ENCODE measurements at places on chromosomes 1 and 21.

- DNase-seq, result no peak
Measured at GRCh38 chr1:15714406-15715136, 21.5 kb upstream of the SLC25A34 start.

GRCh38 chr1:97745912-97746311 lies 174.9 kb downstream of the DPYD start:
- DNase-seq, result no peak

DNA sequence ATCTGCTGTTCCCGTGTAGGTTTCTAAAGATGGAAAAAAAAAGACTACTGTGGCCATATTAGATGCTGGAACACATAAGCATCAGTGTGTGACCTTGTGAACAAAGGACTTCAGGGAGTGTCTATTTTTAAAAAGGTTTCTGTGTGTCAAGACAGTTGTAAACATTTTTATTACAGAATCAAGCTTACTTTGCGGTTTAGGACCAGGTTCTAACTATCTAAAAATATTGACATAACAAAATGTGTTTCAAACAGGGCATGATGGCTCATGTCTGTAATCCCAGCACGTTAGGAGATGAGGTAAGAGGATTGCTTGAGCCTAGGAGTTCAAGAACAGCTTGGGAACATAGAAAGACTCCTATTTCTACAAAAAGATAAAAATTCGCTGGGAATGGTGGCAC lies 7.1 kb upstream of the DDI2 start:
- DNase-seq, result no peak

DNA sequence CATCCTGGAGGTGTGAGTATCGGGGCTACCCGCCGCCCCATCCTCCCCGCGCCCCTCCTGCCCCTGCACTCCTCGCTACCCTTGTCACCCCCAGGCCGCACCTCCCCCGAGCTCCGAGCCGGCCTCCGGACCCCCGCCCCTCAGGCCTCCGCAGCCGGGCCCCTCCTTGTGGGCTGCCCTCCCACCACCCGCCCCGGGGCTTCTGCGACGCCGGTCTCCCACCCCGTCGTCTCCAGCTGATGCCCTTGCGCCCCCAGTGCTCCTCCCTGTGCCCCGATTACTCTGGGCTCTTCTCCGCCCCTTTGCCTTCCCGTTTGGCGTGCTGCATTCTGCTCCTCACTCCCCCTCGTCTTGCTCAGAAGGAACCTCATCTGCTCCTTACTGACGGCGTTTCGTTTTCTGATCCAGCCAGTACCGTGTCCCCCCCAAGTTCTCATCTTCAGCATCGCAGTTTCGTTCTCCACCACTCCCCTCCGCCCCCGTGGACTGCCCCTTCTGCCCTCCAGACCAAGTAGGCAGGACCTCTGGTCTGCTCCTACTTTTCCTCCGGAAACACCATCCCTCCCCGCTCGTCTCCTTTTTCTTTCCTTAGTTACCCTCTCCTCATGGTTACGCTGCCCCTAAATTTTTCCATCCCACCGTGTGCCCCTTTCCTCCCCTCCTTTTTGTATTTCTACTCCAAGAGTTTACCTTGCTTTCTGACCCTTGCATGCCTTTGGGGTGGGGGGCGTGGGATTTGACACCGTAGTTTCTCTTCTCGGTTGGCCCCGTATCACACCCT lies 841 bp downstream of the SNX27 start:
- no peak for DNase-seq

DNA sequence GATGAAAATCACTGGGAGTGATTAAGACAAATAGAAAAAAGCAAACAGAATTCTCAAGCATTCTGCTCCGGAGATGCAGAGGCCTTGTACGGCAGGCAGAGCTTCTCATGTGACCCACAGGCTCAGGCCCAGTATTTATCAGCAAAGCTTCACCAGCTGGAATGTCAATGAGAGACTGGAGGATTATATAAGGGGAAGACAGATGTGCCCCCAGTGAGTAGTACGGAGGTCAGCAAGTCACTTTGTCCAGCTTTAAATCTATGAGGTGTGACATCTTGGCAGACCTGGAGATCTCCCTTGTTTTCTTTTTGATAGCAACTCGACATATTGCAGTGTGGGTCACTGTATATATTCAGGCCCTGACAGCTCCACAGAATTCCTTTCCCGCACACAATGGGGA lies 106.8 kb downstream of the HHIPL2 start:
- DNase-seq, result no peak

GRCh38 chr1:36609241-36610027 lies 126.7 kb upstream of the CSF3R start:
- DNase-seq, result peak; percentile 62

- DNase-seq, result no peak
Measured at GRCh38 chr1:14909920-14910460, 243.6 kb upstream of the TMEM51 start.

DNA sequence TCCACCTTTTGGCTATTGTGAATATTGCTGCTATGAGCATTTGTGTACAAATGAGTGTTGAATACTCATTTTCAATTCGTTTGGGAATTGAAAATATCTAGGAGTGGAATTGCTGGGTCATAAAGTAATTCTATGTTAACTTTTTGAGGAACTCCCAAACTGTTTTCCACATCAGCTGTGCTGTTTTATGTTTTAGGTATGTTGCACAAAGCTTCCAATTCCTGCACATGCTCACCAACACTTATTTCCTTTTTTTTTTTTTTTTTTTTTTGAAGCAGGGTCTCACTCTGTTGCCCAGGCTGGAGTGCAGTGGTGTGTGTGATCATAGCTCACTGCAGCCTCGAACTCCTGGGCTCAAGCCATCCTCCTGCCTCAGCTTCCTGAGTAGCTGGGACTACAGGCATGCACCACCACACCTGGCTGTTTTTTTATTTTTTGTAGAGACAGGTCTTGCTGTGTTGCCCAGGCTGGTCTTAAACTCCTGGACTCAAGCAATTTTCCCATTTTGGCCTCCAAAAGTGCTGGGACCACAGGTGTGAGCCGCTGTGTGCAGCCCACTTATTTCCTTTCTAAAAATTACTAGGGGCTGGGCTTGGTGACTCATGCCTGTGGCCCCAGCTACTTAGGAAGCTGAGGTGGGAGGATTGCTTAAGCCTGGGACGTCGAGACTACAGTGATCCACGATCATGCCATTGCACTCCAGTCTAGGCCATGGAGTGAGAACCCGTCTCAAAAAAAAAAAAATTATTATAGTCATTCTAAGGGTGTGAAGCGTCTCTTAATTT lies 33.4 kb downstream of the TMCC2 start:
- no peak for DNase-seq

- no peak for DNase-seq
Measured at GRCh38 chr1:25435397-25436108, 4.9 kb downstream of the MACO1 start.

DNA sequence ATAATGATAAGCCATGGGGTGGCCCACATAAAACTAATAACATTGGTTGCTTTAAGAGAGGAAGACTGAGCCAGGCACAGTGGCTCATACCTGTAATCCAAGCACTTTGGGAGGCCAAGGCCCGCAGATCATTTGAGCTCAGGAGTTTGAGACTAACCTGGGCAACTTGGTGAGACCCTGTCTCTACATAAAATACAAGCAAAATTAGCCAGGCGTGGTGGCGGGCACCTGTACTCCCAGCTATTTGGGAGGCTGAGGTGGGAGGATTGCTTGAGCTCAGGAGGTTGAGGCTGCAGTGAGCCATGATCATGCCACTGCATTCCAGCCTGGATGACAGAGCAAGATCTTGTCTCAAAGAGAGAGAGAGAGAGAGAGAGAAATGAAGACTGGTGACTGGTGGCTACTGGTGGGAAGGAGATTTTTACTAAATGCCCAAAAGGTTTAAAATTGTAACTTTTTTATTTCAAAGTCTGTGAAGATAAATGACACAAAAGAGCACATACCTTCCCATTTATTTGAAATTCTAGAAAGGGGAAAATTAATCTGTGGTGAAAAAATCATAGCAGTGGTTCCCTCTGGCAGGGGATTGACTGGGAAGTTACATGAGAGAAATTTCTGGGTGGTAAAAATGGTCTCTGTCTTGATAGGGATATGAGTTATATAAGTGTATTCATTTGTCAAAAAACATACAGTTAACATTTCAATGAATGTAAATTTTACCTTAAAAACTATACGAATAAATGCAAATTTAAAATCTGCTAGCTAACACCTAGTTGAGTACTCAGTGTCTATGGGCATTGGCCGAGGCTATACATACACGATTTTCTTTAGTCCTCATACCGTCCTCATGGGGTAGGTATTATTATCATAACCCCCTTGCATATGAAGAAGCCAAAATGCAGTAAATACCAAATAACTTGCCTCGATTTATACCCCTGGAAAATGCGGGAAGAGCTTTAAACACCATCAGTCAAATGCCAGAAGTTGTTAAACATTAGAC lies 2.2 kb upstream of the NBPF1 start:
- DNase-seq, result peak; percentile 58

GRCh38 chr1:182041615-182042014 lies 19.9 kb downstream of the ZNF648 start:
- DNase-seq, result no peak

DNA sequence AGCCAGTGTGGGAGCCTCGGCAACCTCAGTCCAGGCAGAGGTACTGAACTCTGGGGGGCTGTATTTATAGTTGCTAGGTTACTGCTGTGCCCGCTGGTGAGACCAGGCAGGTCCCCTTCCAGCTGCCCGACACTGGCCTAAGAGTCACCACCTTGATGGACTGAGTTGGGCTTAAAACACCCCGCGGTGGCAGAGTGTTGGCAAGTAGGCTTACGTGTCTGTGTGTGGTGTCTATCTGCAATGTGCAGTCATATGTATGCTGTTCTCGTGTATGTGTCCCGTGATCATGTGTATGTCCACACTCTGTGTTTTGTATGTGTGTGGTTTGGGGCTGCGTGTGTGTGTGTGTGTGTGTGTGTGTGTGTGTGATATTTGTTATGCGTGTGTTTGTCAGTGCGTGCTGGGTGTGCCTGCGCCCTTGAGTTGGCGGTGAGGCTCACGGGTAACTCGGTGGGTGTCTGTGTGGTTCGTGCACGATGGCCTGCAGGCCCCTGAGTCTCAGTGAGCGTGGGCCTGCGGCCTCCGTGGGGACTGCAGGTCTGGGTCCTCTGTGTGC lies 65.5 kb downstream of the MEF2D start:
- DNase-seq, result no peak

DNA sequence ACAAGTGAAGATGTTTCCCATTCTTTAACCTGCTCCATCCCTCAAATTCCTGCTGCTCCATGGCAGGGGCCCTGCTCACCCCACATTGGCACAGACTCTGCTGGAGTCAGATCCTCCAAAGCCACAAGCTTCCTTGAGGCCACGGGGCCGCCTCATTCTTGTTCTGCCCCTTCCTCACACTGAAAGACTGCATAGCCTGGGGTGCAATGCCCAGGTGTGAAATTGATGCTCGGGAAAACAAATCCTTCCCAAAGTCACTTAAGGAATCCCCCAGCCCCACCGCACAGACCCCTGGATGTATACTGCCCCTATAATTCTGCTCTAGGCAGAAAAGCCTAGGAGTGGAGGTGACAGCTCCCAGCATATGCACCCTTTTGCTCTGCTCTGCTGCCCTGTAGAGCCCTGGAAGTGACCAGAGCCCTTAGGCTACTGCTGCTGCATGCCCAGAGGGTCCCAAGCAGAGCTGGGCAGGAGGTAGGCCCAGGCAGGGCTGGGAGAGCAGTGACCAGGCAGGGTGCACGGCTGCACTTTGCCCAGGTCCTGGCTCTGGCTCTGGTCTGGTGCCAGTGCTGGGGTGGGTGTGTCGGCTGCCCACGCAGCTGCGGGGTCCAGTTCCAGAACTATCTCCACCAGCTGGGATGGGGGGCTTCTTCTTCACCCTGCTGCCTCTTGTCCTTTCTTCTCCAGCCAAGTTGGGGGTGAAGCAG lies 1.6 kb downstream of the HES2 start:
- DNase-seq, result no peak

Measured in activated CD8-positive, alpha-beta memory T cell treated with anti-CD3 and anti-CD28 coated beads for 24 hours (primary cell).